Right ventricle myocardium inferior (tissue), 1 donor: ENCODE measurements at places on chromosomes 5 and 9.
A peak's percentile ranks its signal among the peaks of the same experiment; 100 is the strongest.

- no peak for DNase-seq
These were observed 280.7 kb upstream of the ZNF608 start for GRCh38 chr5:125026867-125027731.

DNA sequence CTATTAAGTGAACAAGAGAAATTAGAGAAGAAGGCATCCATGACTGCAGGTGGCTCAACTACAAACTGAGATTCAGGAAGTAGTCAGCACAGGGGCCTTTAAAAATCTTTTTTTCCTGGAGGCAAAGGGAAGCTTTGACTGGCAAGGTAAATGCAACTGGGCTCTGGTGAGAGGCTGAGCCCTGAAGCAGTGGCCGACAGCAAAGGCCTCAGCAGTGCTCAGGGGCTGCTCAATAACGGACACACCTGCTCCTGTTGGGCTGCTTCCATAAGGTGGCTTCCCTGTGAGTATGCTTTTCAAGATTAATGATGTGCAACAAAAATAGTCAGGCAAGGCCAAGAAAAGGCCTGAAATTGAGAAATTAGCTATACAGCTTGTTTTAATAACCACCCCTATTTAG lies 134.2 kb upstream of the RGMB start:
- no peak for DNase-seq

DNA sequence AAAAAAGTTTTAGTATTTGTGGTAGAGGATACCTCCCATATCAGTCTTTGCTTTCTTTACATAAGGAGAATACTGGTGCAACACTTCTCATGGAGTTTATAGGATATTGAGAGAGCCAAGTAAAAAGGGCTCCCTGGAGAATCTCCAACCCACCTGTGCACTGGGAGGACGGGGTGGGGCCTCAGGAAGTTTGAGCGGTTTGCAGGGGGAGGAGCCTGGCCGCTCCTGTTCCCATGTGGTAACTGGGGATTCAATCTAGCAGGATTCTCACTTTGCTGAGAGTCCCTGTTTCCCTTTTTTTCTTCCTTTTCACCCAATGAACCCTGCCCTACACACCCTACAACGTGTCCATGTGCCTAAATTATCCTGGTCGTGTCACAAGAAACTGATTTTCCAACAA lies 82.8 kb downstream of the APTX start:
- no peak for DNase-seq

DNA sequence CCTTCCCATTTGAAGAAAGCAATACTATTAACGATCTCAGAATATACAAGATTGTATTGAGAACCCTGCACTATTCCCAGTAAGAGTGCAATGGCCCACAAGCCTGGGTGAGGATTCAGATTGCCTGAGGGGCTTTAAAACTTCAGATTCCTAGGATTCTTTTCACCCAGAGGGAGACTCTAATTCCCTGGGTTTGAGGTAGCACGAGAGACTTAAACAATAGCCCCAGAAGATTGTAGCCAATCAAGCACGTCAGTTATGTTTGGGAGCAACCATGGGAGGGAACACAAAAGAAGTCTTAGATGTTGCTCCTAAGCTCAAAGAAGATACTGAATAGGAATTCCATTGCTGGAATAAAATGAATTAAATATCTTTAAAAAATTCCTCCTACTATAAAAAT lies 17.9 kb downstream of the MRPS27 start:
- DNase-seq, result no peak

GRCh38 chr9:116087246-116087645 lies 66.3 kb upstream of the PAPPA start:
- DNase-seq, result peak; percentile 51

DNA sequence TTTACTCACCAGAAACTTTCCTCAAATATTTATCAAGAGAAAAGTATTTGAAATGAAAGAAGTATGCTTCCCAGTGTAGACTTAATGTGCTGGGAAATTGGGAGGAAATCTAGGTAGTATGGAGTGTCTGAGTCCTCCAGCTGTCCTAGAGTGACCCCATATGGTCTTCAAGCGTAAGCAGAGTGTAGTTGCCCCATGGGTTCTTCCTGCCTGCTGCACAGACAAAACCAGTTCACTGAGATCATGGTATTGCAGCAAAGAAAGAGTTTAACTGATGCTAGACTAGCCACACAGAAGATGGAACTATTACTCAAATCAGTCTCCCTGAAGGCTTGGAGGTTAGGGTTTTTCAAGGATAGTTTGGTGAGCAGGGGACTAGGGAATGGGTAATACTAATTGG lies 114.9 kb upstream of the PRLR start:
- DNase-seq, result no peak

GRCh38 chr5:61416010-61416409 lies 84.0 kb downstream of the ZSWIM6 start:
- no peak for DNase-seq

- DNase-seq, result no peak
These were observed 148.4 kb upstream of the MAP3K1 start for GRCh38 chr5:56666901-56667300.

DNA sequence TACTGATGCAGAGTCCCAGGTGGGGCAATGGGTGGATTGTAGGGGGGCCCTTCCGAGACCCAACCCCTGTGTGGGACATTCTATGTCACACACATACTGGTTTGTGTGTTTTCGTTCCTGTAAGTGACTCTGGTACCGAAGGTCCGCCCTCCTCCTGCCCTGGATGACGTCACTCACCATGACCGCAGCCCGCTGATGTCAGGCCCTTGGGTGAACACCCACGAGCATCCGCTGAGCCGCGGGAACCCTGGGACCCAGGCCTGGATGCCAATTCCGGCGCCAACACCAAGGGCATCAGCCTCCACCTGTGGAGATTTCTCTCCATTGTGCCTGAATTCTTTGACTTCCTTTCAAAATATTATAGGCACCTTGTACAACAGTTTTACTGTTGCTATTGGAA lies 184.3 kb downstream of the MTRR start:
- no peak for DNase-seq

- DNase-seq, result no peak
These were observed 32.3 kb downstream of the TMEM174 start for GRCh38 chr5:73205305-73205704.

DNA sequence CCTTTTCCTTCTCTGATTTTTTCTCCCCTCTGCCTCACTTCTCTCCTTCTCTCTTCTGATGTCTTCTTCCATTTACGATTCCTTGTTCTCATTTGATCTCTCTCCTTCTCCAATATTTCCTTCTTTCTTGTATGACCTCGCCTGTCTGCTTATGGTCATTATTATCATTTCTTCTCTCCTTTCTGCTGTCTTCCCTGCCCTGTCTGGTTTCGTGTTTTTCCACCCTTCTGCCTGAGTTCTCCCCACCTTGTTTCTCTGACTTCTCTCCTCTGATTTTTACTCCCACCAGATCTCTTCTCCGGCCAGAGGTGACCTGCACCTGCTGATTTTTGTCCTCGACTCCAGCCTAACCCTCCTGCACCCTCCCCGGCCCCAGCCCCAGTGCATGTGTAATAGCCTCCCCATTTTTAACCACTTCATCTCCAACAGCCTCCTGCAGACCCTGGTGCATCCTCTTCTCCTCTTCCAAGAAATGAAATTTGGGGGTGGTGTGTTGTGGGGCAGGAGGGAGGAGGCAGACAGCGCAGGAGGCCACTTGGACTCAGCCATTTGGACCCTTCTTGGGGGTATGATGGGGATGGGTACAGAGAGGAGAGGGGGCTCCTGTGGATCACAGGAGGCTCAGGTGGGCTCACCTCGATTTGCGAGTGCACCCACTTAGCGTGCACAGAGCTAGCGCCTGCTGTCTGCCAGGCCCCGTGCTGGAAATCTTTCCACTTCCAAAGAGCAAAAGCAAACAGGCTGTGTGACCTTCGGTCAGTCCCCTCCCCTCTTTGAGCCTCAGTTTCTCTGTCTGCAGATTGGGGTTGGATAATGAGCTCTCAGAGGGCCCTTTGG lies 32.5 kb downstream of the GSN start:
- DNase-seq, result no peak

GRCh38 chr9:93908591-93909241 lies 46.4 kb downstream of the BARX1 start:
- no peak for DNase-seq

DNA sequence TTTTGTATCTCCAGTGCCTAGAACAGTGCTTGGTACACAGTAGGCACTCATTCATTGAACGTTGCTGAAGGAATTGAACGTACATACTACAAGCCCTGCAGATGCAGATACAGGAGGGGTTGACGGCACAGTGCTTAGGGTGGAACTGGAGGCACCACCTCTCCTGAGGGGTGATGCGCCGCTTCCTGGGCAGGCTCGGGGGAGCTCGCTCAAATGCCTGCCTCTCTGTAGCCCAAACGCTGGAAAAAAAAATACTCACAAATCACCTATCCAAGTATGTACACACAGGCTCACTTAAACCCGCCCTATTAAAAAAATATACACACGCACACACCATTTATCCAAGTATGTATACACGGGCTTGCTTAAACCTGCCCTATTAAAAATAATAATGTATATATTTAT lies 536 bp upstream of the COMMD10 start:
- DNase-seq, result no peak

- DNase-seq, result no peak
These were observed 32.4 kb downstream of the OSTF1 start for GRCh38 chr9:75120686-75121085.

- DNase-seq, result no peak
These were observed 207.9 kb downstream of the GDNF start for GRCh38 chr5:37631939-37632338.

DNA sequence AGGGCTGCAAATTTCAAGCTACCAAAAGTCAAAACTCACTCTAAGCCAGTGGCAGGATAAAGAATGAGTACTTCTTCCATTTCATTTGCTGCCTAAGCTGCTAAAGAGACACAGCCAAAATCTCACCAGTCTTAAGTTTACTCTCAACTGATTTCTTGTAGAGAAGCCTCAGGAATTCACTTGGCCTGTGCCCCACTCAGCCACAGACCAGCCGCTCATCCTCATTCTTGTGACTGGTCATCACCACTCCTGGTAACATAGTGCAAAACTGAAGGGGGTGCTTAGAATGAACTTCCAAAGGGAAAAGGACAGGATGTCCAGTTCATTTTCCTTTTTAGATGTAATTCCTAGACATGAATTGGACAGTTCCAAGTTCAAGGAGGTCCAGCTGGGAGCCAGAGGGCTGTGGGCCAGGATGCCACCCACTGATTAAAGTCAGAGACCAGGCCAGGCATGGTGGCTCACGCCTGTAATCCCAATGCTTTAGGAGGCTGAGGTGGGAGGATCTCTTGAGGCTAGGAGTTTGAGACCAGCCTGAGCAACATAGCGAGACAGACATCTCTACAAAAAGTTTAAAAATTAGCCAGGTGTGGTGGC lies 72.7 kb upstream of the RANBP3L start:
- DNase-seq, result no peak

DNA sequence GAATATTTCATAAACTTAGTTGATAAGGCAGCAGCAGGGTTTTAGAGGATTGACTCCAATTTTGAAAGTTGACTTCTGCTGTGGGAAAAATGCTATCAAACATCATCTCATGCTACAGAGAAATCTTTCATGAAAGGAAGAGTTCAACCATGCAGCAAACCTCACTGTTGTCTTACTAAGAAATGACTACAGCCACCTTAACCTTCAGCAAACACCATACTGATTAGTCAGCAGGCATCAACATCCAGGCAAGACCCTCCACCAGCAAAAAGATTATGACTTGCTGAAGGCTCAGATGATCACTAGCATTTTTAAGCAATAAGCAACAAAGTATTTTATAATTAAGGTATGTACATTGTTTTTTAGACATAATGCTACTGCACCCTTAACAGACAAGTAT lies 7.6 kb downstream of the TMEM174 start:
- no peak for DNase-seq

- no peak for DNase-seq
These were observed 2.3 kb upstream of the SCGB3A1 start for GRCh38 chr5:180593446-180594206.

DNA sequence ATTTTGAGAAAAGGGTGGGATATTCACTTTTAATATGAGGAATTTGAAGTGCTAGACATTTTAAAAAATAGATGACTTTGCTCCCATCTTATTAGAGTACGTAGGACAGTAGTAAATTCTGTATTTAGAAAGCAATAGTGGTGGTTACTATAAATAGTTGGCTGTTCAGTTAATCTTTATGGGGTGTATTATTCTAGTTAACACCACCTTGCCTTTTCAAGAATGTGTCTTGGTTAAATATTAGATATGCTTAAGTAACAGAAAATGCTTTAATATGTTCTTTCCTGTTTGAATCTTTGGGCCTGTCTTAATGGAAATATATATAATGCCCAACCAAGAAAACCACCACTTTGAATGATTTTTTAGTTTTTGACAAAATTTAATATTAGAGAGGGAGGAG lies 608.7 kb upstream of the FAM174A start:
- no peak for DNase-seq

DNA sequence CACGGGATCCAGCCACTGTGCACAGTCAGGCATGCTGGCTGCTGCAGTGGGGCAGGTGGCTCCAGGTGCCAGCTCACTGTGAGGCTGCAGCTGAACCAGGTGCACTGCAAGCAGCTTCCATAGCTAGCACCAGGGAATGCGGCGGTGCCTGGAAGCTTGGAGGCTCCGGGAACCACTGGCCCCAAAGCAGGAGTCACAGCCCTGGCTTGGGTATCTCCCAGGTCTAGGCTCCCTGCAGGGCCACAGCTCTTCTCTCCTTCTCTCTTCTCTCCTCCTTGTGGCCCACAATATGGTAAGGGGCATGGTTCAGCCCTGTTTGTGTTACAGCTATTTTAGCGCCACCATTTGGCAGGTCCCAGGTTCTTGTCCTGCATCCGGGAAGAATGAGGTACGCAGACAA lies 6.7 kb upstream of the MTMR12 start:
- no peak for DNase-seq

DNA sequence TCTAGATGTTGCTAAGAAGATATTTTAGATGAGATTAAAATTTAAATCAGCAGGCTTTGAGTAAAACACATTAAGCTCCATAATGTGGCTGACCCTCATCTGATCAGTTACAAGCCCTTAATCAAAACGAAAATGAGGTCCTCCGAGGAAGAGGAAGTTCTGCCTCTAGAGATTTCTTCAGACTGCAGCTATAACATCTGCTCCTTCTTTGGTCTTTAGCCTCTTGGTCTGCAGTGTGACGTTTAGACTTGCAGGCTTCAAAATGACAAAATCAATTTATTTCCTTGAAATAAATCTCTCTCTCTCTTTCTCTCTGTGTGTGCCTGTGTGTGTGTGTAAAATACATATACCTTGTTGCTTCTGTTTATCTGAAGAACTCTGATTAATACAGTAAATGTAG lies 1429.8 kb upstream of the CDH9 start:
- DNase-seq, result no peak

- DNase-seq, result no peak
These were observed 98.7 kb downstream of the RANBP17 start for GRCh38 chr5:170960567-170960966.
